NCI-H460 (cell line): ENCODE measurements at places on chromosomes 5 and 9.
A peak's percentile ranks its signal among the peaks of the same experiment; 100 is the strongest.

- DNase-seq: no peak
Measured at GRCh38 chr9:33220681-33221567, 19.0 kb upstream of the SPINK4 start.

- peak; percentile 60 for DNase-seq
Measured at GRCh38 chr5:40798801-40799210, 632 bp upstream of the PRKAA1 start.

GRCh38 chr9:68979538-68980314 lies 34.2 kb downstream of the PRKACG start:
- DNase-seq: no peak

GRCh38 chr5:180785794-180786221 lies 16.8 kb downstream of the MGAT1 start:
- no peak for DNase-seq

GRCh38 chr5:57836921-57837320 lies 354.3 kb upstream of the ACTBL2 start:
- DNase-seq: no peak

- no peak for DNase-seq
Measured at GRCh38 chr9:97831843-97832636, 21.0 kb upstream of the FOXE1 start.

GRCh38 chr9:127790094-127790855 lies 4.4 kb downstream of the CDK9 start:
- DNase-seq: no peak

GRCh38 chr5:44511596-44511995 lies 122.4 kb upstream of the FGF10 start:
- DNase-seq: no peak

DNA sequence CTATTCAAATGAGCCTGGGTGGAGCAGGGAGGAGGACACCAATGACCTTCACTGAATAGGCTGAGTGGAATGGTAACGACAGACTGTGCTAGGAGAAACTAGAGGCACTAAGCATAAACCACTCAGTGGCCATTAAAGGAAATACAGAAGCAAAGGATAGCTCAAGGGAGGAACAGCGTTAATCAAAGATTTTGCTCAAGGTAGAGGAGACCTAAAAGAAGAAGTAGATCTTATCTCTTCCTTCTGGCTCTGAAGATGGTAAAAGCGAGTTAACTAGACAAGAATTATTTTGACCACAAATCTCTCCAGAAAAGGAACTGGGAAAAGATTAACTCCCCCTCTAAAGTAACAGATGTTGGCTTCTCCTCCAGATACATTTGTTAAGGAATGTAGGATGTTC lies 299.6 kb downstream of the EPB41L4A start:
- no peak for DNase-seq

GRCh38 chr5:55051357-55051756 lies 27.3 kb downstream of the GZMK start:
- no peak for DNase-seq

- no peak for DNase-seq
Measured at GRCh38 chr9:126985870-126986498, 71.4 kb downstream of the RALGPS1 start.

- DNase-seq: no peak
Measured at GRCh38 chr5:169944922-169945680, 35.2 kb downstream of the INSYN2B start.

DNA sequence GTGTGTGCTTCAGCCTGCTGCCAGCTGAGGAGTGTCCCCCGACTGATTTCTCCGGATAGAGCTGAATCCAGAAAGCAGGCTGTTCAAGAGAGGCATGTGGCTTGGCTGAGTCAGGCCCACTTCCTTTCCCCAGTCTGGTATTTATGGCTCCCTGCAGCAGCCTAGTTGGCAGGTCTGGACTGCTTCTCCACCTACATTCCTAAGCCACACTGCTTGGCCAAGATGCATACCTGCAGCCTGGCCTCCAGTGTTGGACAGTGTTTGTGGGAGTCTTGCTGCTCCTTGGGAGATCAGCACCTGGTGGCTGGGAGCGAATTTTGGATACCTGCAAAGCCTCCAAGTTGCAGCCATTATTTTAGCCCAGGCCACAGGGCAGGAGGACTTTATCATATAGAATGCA lies 670.8 kb downstream of the ACTL7B start:
- no peak for DNase-seq

DNA sequence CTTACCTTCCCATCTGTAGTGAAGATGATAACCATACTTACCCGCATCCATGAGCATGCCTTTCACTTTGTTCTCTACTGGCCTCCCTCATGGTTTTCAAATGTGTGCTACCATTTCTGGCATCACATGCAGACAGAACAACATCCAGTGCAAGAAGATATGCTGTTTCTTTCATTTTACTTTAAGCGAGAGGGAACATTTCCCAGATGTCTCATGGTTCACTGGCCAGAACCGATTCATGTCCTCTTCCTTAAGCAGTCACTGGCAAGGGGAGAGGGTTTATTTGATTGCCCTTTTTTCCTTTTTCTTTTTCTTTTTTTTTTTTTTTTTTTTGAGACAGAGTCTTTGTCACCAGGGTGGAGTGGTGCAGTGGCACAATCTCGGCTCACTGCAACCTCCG lies 37.7 kb downstream of the ARRDC3 start:
- no peak for DNase-seq
